ENCODE measurements at places on chromosomes 5 and 9.

DNA sequence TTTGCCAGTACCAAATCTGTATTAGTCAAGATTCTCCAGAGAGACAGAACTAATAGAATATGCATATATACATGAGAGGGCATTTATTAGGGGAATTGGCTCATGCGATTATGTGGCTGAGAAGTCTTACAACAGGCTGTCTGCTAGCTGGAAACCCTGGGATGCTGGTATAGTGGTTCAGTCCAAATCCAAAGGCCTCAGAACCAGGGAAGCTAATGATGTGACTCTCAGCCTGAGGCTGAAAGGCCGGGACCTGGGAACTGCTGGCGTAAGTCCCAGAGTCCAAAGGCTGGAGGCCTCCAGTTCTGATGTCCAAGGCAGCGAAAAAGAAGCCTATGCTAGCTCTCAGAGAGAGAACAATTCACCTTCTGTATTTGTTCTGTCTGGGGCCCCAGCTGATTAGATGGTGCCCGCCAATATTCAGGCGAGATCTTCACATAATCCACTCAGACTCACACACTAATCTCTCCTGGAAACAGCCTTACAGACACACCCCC lies 84.1 kb downstream of the KIAA1958 start:
- H3K27me3 ChIP-seq, result no peaks in the 10 kb centered on the region
- no peak overlapping the region for H3K4me3 ChIP-seq
- peaks cover 28% of the 10 kb centered on the region for H3K4me1 ChIP-seq
- no peak overlapping the region for H3K27ac ChIP-seq
- DNase-seq, result no peak

DNA sequence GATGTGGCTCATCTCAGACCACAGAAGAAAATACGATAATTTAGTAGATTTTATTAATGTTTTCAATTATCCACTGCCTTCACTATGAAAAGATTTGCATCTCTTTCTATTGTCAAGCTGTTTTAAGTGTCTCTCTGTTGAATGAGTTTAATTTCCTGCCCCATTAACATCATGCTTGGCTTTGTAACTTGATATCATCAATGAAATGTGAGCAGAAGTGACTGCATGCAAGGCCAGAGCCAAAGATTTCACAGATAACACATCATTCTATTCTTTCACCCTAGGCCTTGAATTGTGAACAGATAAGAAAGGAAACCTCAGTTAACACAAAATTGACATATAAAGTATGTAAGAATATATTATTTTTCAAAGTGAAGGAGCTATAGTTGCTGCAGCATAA lies 986.4 kb upstream of the CDH18 start:
- H3K36me3 ChIP-seq, result no peaks in the 10 kb centered on the region
- no peaks in the 10 kb centered on the region for H3K27me3 ChIP-seq
- H3K4me3 ChIP-seq, result no peak overlapping the region
- no peak overlapping the region for H3K27ac ChIP-seq
- DNase-seq, result no peak

- peak overlapping the region; percentile 46 for H3K4me3 ChIP-seq
- H3K4me1 ChIP-seq, result no peaks in the 10 kb centered on the region
- H3K36me3 ChIP-seq, result no peaks in the 10 kb centered on the region
Measured at GRCh38 chr5:60487885-60488442, 212.0 kb downstream of the DEPDC1B start.

DNA sequence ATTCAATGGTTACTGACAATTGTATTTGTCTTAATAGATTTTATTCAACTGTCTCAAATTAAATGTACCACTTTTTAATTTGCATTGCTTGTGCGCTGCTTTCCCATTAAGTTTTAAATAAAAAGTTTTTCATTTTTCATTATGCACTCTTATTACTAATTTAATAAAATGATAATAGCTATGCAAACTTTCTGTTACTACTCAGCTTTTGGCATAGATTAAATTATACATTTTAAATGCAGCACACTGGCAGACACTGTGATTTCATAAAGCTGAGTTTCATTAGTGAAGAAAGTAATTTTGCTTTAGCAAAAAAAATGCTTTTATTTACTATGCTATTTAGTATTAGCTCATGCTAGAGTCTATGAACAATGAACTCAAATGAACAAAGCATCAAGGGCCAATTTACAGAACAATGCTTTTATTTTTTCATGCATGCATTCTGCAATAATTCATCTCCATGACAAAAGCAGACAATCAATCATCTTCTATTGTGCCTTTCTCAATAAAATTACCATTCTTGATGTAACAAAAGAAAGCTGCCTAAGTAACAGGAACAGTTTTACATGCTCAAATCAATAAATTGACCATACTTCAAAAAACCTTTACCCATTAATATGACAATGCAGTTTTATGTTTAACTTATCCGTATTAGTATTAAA lies 595.2 kb upstream of the ARRDC3 start:
- no peak for DNase-seq
- H3K27me3 ChIP-seq, result no peaks in the 10 kb centered on the region
- H3K27ac ChIP-seq, result no peak overlapping the region
- H3K36me3 ChIP-seq, result no peaks in the 10 kb centered on the region

GRCh38 chr9:91103931-91104330 lies 257.8 kb downstream of the AUH start:
- peaks cover 17% of the 10 kb centered on the region for H3K4me1 ChIP-seq
- no peak overlapping the region for H3K4me3 ChIP-seq
- no peak overlapping the region for H3K27ac ChIP-seq

DNA sequence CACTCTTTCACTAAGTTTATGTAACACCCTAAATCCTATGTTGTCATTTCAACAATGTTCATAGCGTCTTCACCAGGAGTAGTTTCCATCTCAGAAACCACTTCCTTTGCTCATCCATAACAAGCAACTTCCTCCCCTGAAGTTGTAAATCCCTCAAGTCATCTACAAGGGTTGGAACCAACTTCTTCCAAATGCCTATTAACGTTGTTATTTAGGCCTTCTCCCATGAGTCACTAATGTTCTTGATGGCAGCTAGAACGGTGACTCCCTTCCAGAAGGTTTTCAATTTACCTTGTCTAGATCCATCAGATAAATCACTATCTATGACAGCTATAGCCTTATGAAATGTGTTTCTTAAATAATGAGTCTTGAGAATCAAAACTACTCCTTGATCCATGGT lies 73.3 kb upstream of the TARS1 start:
- DNase-seq, result no peak
- no peak overlapping the region for H3K4me3 ChIP-seq
- peaks cover 33% of the 10 kb centered on the region for H3K4me1 ChIP-seq
- H3K27ac ChIP-seq, result no peak overlapping the region

DNA sequence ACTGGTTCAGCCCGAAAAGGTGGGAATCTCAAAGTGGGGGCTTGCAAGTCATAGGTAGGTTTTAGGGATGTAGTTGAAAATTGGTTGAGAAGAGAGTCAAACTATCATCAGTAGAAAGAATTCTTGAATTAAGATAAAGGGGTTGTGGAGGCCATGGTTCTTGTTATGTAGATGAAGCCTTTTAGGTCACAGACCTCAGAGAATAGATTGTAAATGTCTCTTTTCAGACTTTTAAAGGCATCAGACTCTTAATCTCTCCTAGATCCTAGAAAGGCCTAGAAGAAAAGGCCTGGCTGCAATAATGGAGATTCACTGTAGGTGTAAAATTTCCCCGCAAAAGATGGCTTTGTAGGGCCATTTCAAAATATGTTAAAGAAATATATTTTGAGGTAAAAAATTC lies 96.4 kb downstream of the PSAT1 start:
- H3K27me3 ChIP-seq, result peaks cover 10% of the 10 kb centered on the region
- no peaks in the 10 kb centered on the region for H3K36me3 ChIP-seq
- no peaks in the 10 kb centered on the region for H3K4me1 ChIP-seq

- H3K36me3 ChIP-seq, result no peaks in the 10 kb centered on the region
- no peaks in the 10 kb centered on the region for H3K27me3 ChIP-seq
- no peak overlapping the region for H3K27ac ChIP-seq
- H3K4me1 ChIP-seq, result no peaks in the 10 kb centered on the region
- no peak for DNase-seq
Measured at GRCh38 chr5:76332102-76332501, 71.0 kb upstream of the IQGAP2 start.

DNA sequence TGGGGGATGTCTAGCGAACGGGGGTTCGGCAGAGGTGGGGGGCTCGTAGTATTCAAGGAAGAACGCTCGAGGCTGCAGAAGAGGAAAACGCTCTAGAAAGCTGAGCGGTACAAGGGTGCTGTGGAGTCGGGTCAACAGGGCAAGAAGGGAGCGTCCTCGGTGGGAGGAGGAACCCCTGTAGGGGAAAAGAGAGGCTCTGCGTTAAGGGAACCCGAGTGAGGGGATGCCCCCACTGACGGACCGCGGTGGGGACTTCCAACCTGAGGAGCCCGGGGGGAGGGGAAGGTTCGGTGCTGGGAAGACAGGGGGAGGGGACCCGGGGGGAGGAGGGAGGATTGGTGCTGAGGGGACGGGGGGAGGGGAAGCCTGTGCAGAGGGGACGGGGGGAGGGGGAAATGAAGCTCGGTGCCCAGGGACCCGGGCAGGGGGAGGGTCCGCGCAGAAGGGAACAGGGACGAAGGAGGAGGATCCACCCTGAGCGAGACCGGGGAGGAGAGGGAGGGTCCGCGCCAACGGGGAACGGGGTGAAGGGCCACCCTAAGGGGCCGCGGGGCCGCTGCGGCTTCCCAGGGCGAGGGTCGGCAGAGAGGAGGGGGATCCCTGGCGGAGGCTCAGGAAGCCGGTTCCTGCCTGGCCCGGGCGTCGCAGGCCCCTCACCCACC lies 621 bp downstream of the NR6A1 start:
- DNase-seq, result no peak
- H3K4me1 ChIP-seq, result no peaks in the 10 kb centered on the region
- no peaks in the 10 kb centered on the region for H3K36me3 ChIP-seq
- H3K27ac ChIP-seq, result no peak overlapping the region

GRCh38 chr5:148796936-148797335 lies 29.5 kb upstream of the ADRB2 start:
- no peak overlapping the region for H3K4me3 ChIP-seq
- no peak overlapping the region for H3K27ac ChIP-seq
- H3K4me1 ChIP-seq, result peaks cover 14% of the 10 kb centered on the region
- H3K36me3 ChIP-seq, result no peaks in the 10 kb centered on the region
- peak; percentile 18 for DNase-seq

GRCh38 chr5:146589028-146589345 lies 73.0 kb upstream of the GPR151 start:
- H3K27ac ChIP-seq, result no peak overlapping the region
- DNase-seq, result no peak
- no peak overlapping the region for H3K4me3 ChIP-seq
- H3K36me3 ChIP-seq, result no peaks in the 10 kb centered on the region
- no peaks in the 10 kb centered on the region for H3K4me1 ChIP-seq

GRCh38 chr5:41851116-41851515 lies 19.1 kb downstream of the OXCT1 start:
- H3K27ac ChIP-seq, result no peak overlapping the region
- H3K36me3 ChIP-seq, result peaks cover 19% of the 10 kb centered on the region
- no peaks in the 10 kb centered on the region for H3K4me1 ChIP-seq
- no peaks in the 10 kb centered on the region for H3K27me3 ChIP-seq
- H3K4me3 ChIP-seq, result no peak overlapping the region

DNA sequence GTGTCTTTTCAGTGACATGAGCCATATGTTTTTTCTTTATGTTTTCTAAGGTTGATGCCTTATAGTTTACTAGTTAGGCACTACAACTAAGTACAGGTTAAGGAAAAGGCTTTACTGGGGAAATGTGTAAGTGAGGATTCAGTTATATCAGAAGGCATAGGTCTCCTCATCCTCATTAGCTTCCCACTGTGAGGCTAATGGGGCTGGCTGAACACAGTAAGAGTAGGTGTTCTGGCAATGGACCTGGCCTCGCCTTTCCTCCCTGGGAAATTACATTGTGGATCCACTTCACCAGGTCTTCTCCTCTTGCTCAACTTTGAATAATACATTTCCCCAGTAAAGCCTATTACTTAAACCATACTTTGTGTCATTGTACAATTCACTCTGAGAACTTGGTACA lies 225.5 kb downstream of the PTPRD start:
- H3K4me3 ChIP-seq, result no peak overlapping the region
- no peak overlapping the region for H3K27ac ChIP-seq
- no peaks in the 10 kb centered on the region for H3K4me1 ChIP-seq

GRCh38 chr5:175738602-175739133 lies 80.8 kb downstream of the HRH2 start:
- H3K27me3 ChIP-seq, result no peaks in the 10 kb centered on the region
- DNase-seq, result no peak
- H3K4me1 ChIP-seq, result no peaks in the 10 kb centered on the region
- H3K27ac ChIP-seq, result no peak overlapping the region

- DNase-seq, result no peak
- no peak overlapping the region for H3K4me3 ChIP-seq
- peaks cover 12% of the 10 kb centered on the region for H3K4me1 ChIP-seq
- no peaks in the 10 kb centered on the region for H3K27me3 ChIP-seq
- H3K27ac ChIP-seq, result no peak overlapping the region
- peaks cover 19% of the 10 kb centered on the region for H3K36me3 ChIP-seq
Measured at GRCh38 chr9:137759649-137760321, 117.8 kb upstream of the CACNA1B start.

- no peak overlapping the region for H3K27ac ChIP-seq
- DNase-seq, result no peak
- no peak overlapping the region for H3K4me3 ChIP-seq
- peaks cover 35% of the 10 kb centered on the region for H3K27me3 ChIP-seq
Measured at GRCh38 chr5:13508559-13508958, 435.9 kb downstream of the DNAH5 start.

GRCh38 chr5:78221964-78222451 lies 72.5 kb downstream of the AP3B1 start:
- no peaks in the 10 kb centered on the region for H3K27me3 ChIP-seq
- no peaks in the 10 kb centered on the region for H3K4me1 ChIP-seq
- H3K36me3 ChIP-seq, result peaks cover 38% of the 10 kb centered on the region
- no peak overlapping the region for H3K27ac ChIP-seq
- no peak overlapping the region for H3K4me3 ChIP-seq
- DNase-seq, result peak; percentile 15

- H3K27me3 ChIP-seq, result no peaks in the 10 kb centered on the region
- DNase-seq, result peak; percentile 35
- H3K4me3 ChIP-seq, result no peak overlapping the region
- H3K27ac ChIP-seq, result no peak overlapping the region
Measured at GRCh38 chr9:109463924-109464625, 34.0 kb downstream of the PTPN3 start.

DNA sequence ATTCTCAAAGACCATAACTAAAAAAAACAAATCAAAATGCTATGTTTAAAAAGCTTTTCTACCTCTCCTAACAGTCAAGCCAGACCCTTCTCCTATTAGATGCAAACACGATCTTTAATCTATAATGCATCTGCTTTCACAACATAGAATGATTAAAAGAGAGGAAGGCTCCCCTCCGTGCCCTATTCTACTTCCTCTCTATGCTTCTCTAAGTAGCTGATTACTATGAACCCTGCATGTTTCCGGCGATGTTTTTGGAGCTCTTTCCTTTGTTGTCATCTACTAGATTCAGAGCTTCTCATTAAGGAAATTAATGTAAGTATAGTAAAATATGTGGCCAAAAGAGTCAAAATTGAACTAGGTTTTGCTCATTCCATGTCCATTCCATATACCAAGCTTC lies 29.2 kb upstream of the CEP120 start:
- no peak for DNase-seq
- no peaks in the 10 kb centered on the region for H3K4me1 ChIP-seq
- H3K27me3 ChIP-seq, result no peaks in the 10 kb centered on the region
- no peak overlapping the region for H3K27ac ChIP-seq
